ENCODE measurements at places on chromosomes 13 and 19.

DNA sequence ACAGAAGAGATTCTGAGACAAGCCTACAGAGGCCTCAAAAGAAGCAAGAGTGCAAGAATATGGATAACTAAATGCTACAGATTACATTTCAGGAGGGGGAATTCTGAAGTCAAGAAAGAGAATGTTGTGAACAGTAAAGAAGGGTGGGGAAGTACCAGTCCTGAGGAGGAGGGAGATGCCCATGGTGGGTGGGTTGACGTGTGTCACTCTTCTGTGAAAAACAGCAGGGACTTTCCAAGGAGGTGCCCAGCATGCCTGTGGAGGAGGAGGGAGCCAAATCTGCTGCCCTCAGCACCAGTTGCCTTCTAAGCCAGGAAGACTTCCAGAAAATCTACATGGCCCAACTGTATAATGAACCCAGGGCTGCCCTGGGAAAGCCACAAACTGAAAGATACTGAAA is 87.7 kb downstream of the SGCG start:
- H3K4me3 ChIP-seq = no peak overlapping the region
- no peak overlapping the region for H3K27ac ChIP-seq
- no peak for DNase-seq
- no peaks in the 10 kb centered on the region for H3K4me1 ChIP-seq

DNA sequence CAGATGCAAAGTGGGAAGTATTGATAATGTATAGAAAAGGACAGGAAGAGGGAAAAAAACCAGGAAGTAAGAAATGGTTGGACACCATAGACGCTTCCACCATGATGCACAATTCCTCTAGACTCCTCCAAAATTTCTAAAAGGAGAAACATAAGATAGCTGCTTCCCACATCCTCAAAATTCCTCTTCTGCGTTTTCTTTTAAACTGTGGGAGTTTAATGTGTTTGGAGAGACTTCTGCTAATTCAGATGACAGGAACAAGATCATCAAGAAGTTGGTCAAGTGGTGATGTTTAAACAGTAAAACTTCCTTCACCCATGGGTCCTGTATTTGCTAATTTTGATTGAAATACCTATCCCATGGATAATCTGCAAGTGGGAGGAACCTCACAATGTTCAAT is 130.2 kb downstream of the IRS2 start:
- H3K36me3 ChIP-seq = no peaks in the 10 kb centered on the region
- H3K4me1 ChIP-seq = no peaks in the 10 kb centered on the region
- H3K27ac ChIP-seq = no peak overlapping the region
- no peak for DNase-seq
- H3K4me3 ChIP-seq = no peak overlapping the region
- no peaks in the 10 kb centered on the region for H3K27me3 ChIP-seq

DNA sequence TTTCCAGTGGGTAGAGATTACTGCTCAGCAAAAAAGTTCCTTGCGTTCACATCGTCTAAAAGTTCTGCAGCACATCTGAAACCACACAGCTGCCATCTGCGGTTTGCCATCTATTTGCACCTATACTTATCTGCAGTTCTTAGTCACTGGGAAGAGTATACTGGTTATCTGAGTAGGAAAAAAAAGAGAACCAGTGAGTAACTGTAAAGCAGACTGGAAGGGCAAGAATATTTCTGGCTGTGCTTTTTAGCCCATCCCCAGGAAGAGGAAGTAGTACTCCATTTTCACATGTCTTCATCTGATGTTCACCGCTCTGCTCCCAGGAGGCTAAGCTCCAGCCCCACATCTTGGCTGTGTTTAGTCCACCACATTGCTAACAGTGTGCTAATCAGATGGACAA is 35.6 kb downstream of the EFNB2 start:
- peaks cover 5% of the 10 kb centered on the region for H3K4me1 ChIP-seq
- H3K27ac ChIP-seq = no peak overlapping the region
- DNase-seq = no peak
- H3K4me3 ChIP-seq = no peak overlapping the region
- H3K27me3 ChIP-seq = peaks cover 26% of the 10 kb centered on the region

- H3K27ac ChIP-seq = no peak overlapping the region
- H3K27me3 ChIP-seq = no peaks in the 10 kb centered on the region
- H3K36me3 ChIP-seq = no peaks in the 10 kb centered on the region
- no peak overlapping the region for H3K4me3 ChIP-seq
- no peak for DNase-seq
- no peaks in the 10 kb centered on the region for H3K4me1 ChIP-seq
Measured at GRCh38 chr13:39590466-39591036, 12.4 kb downstream of the LHFPL6 start.

GRCh38 chr13:94886191-94886590 is 173.8 kb upstream of the SOX21 start:
- no peak overlapping the region for H3K27ac ChIP-seq
- H3K36me3 ChIP-seq = no peaks in the 10 kb centered on the region
- H3K27me3 ChIP-seq = no peaks in the 10 kb centered on the region
- no peak for DNase-seq

GRCh38 chr13:19864024-19864745 is 736 bp upstream of the ZMYM5 start:
- H3K36me3 ChIP-seq = no peaks in the 10 kb centered on the region
- peak overlapping the region; percentile 92 for H3K27ac ChIP-seq
- H3K4me3 ChIP-seq = peak overlapping the region; percentile 95

DNA sequence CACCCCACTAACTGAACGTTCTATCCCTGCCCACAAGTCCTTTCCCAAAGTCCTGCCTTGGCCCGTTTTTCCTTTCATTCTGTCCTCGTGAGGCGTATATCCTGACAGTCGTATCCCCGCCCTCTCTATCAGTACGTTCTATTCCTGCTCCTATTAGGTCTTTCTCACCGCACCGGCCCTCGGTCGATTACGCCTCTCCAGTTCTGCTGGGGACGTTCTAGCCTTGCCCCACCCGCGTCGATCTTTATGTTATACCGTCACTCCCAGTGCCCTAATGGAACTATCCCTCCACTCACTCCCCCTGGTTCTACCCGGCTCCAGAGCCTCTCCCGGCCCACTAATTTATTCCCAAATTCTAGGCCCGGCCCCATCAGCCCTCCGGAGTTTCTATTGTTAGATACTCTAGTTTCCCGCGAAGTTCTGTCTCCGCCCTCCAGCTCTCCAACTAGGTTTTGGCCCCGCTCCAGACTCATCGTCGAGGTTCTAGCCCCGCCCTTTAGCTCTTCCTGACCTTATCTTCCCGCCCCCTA is 2.0 kb downstream of the PLAUR start:
- no peak for DNase-seq
- peak overlapping the region; percentile 35 for H3K4me3 ChIP-seq
- H3K27me3 ChIP-seq = no peaks in the 10 kb centered on the region
- no peak overlapping the region for H3K27ac ChIP-seq
- no peaks in the 10 kb centered on the region for H3K36me3 ChIP-seq

- no peaks in the 10 kb centered on the region for H3K4me1 ChIP-seq
- no peak overlapping the region for H3K4me3 ChIP-seq
- no peak overlapping the region for H3K27ac ChIP-seq
- no peak for DNase-seq
Measured at GRCh38 chr13:23427881-23428528, 5.5 kb downstream of the SACS start.

DNA sequence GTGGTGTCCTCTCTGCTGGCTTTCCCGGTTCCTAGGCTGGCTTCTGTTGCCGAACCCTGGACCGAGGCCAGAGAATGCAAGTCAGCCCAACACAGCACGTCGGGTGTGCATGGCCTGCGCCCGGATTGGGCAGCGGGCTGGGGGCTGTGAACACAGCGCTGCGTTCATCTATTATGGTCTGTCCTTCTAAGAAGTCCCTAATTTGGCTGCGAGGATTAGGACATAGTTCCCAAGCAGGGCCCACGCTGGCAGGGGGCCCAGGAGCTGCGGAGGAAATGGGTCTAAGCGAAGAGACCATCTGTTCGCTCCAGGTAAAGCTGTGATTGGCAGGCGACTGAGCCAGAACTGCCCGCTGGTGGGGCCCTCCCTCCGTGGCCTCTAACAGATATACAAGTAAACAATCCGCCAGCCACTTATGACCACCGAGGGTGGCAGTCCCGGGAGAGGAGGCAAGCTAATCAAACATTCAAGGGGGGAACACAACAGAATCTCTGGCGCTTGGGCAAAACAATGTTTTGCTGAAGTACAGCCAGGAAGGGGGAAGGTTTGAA is 6.0 kb downstream of the SYCE2 start:
- H3K27me3 ChIP-seq = no peaks in the 10 kb centered on the region
- H3K4me1 ChIP-seq = peaks cover 17% of the 10 kb centered on the region
- no peaks in the 10 kb centered on the region for H3K36me3 ChIP-seq
- no peak overlapping the region for H3K4me3 ChIP-seq
- no peak for DNase-seq
- H3K27ac ChIP-seq = no peak overlapping the region

DNA sequence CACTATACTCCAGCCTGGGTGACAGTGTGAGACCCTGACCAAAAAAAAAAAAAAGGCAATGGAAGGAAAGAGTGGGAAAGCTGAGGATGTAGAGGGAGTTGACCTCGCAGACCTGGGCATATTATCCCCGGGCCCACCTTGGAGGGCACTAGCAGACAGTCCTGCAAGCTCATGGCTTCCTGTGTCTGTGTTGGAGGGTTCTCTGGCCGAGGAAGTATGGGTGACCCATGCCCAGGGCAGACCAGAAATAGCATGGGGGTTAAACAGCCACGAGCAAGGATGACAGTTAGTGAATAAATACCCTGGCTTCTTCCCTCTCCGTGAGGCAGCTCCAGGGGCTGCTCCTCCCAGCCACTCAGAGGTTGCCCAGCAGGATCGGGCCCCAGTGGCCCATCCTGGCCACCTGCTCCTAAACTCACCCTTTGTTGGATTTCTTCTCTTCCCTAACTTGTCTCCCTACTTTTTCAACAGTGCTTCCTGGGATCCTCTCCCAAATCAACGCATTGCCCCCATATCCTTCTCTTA is 485.8 kb downstream of the ZNF536 start:
- no peak overlapping the region for H3K27ac ChIP-seq
- no peak overlapping the region for H3K4me3 ChIP-seq
- no peaks in the 10 kb centered on the region for H3K4me1 ChIP-seq
- DNase-seq = no peak

DNA sequence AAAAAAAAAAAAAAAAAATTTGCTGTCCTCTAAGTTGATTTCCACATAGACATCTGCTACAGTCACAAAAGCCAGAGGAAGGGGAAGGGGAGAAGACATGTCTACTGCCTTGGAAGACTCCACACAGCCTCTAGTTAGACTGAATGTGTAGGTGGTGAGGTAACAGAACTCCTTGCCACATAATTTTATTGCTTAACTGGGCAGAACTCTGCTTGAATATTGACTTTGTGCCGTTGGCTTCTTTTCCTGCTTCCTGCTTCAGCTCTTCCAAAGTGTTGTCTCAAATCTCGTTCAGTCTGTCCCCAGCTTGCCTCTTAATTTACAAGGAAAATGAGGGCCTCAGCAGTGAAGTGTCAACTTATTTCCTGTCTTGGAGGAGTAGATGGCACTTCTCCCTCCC is 37.1 kb downstream of the ESD start:
- no peak for DNase-seq
- H3K4me3 ChIP-seq = no peak overlapping the region
- no peaks in the 10 kb centered on the region for H3K27me3 ChIP-seq

DNA sequence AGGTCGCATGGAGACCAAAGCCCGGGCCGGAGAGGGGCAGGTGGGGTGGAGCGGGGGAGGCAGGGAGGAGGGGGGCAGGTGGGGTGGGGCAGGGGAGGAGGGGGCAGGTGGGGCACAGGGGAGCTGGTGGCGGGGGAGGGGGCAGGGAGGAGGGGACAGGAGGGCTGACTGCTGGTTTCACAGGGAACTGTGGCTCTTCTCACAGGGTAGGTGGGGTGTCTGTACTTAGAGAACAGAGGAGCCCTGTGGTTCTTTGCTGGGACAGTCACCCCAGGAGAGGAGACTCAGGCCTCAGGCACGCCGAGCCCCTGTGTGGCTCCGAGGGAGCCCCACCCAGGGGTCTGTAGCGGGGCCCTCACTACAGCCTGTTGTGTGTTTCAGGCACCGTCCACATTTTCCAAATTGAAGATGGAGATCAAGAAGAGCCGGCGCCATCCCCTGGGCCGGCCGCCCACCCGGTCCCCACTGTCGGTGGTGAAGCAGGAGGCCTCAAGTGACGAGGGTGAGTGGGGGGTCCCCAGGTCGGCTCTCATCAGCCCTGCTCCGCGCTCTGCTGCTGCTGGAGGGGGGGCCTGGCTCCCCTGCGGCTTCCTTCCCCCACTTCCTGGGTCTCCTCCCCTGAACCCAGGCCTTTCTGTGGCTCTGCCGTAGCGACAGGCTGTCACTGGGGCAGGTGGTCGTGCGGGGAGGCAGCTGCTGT is 162.7 kb downstream of the KDM4B start:
- H3K36me3 ChIP-seq = peaks cover 45% of the 10 kb centered on the region
- no peaks in the 10 kb centered on the region for H3K27me3 ChIP-seq
- peaks cover 98% of the 10 kb centered on the region for H3K4me1 ChIP-seq
- DNase-seq = peak; percentile 85

- H3K27me3 ChIP-seq = no peaks in the 10 kb centered on the region
- H3K4me3 ChIP-seq = no peak overlapping the region
- no peaks in the 10 kb centered on the region for H3K4me1 ChIP-seq
- H3K36me3 ChIP-seq = no peaks in the 10 kb centered on the region
- DNase-seq = no peak
Measured at GRCh38 chr13:75675421-75675820, 39.3 kb downstream of the LMO7 start.

DNA sequence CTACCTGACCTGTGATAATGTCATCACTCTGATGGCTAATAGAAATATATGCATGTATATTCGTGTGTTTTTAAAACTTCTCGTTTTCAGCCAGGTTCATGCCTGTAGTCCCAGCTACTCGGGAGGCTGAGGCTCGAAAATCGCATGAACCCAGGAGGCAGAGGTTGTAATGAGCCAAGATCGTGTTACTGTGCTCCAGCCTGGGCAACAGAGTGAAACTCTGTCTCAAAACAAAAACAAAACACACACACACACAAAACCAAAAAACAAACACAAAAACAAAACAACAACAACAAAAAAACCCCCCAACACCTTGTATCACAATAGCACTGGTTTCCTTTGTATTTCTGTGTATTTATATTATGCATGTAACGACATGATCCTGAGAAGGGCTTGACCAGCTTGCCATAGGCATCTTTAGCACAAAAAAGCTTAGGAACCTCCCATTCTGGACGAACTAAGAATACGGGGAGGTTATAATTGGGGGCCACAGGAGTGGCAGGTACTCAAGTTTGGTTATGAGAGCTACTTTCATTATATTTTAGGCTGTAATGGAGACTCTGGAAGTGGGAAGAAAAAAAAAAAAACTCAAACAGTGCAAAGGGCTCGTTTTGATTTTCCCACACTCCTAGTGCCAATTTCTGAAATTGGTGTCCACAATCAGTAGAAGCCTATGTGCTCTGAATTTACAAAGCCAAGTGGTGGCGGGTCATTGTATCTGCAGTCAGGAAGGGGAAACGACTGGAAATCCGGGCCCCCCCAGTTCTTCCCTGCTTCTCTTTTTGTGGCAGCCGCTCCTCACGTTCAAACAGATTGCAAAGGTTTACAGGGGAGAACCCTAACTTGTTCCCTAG is 1.2 kb upstream of the ACP7 start:
- peaks cover 28% of the 10 kb centered on the region for H3K27me3 ChIP-seq
- no peak overlapping the region for H3K4me3 ChIP-seq
- H3K36me3 ChIP-seq = no peaks in the 10 kb centered on the region
- DNase-seq = no peak
- peaks cover 10% of the 10 kb centered on the region for H3K4me1 ChIP-seq

Data from B cell (primary cell).